Small intestine (tissue), 16 donors: ENCODE measurements at places on chromosomes 4 and X. TPM values are rescaled to one million over a fixed set of nuclear protein-coding genes. Genes with fewer than 3 reads are reported as not detected.

The SPANXD gene
- not detected for polyA plus RNA-seq

The HMX1 gene
- polyA plus RNA-seq: not detected

The PRSS12 gene
- 20.8 TPM for polyA plus RNA-seq

The EDA2R gene
- polyA plus RNA-seq: not detected

DNA sequence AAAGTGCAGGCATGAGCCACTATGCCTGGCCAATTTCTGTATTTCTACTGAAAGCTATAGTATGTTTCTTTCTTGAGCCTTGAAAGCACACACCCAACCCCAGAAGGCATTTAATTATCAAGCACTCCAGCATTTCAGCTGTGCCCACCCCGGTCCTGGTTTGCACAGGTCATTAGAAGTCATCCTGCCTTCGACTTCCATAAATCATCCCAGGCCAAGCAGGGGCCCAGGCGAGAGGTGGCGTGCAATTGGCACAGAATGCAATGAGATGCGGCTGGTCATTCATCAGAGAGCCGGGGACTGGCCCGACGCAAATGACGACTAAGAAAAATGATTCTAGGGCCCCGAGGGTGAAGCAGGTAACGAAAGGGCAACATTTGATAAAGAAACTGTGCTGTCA, 24.8 kb upstream of the CRMP1 start:
- no peaks in the 10 kb centered on the region for H3K36me3 ChIP-seq
- no peaks in the 10 kb centered on the region for H3K4me1 ChIP-seq
- no peak for DNase-seq

DNA sequence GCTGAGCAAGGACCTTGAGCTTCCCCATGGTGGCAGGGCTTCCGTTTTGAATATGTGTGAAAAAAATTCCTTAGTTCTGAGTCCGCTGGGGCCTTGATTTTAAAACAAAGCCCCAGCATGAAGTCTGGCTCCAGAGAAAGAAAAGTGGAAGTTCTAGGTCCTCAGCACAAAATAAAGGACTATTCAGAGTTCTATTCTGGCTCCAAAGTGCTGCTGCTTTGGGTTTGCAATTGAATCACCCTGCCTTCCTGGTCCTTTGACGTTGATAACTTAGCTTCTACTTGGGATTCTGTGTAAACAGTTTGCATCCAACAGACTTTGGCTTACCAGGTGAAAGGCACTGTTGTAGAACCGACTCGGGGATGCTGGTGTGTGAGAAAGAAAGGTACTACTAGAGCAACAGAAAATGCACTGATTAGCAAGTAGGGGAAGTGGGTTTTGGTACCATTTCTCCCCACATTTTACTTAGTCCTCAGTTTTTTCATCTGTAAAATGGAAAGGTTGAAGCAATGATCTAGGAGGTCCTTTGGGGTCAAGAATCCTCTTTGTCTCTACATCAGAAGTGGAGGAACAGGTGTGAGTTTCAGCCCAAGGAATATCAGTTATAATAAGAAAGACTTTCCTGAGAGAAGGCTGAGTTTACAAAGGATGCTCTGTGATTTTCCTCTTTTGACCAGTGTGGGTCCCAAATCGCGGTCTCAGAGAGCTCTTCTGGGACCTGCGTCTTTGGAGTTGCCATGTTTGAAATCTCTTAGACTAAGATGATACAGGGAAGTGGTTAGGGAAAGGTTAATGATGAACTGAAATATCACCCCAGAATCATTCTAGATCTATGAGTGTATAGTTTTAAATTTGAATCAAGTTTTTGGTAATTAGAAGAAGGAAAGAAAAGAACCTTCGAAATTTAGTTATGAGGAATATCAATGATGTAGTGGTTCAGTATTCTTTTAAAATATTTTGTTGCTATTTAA, 28.2 kb downstream of the IGFBP7 start:
- H3K36me3 ChIP-seq: no peaks in the 10 kb centered on the region
- H3K27me3 ChIP-seq: peaks cover 2% of the 10 kb centered on the region
- peak overlapping the region; percentile 53 for H3K27ac ChIP-seq
- no peak overlapping the region for H3K4me3 ChIP-seq
- DNase-seq: no peak
- no peaks in the 10 kb centered on the region for H3K4me1 ChIP-seq

- H3K4me1 ChIP-seq: no peaks in the 10 kb centered on the region
- no peaks in the 10 kb centered on the region for H3K36me3 ChIP-seq
- H3K4me3 ChIP-seq: no peak overlapping the region
Measured at GRCh38 chr4:33711826-33712225, 2532.5 kb downstream of the ARAP2 start.

DNA sequence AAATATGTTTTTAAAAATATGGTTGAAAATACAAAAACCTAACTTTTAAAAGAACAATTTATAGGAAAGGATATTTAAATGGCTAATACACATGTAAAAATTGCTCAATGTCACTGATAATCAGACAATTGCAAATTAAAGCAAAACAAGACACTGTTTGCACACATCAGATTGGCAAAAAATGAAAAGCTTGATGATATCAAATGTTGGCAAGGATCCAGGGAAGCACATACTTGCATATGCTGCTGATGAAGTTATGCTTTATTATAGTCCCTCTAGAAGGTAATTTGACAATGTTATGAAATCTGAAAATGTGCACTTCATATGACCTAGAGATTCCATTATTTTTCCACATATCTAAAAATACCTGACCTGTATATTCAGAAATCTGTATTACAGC, 45.7 kb upstream of the EPGN start:
- no peak overlapping the region for H3K4me3 ChIP-seq
- H3K4me1 ChIP-seq: no peaks in the 10 kb centered on the region
- H3K27ac ChIP-seq: no peak overlapping the region
- H3K27me3 ChIP-seq: no peaks in the 10 kb centered on the region
- H3K36me3 ChIP-seq: no peaks in the 10 kb centered on the region

- no peak for DNase-seq
- H3K27me3 ChIP-seq: no peaks in the 10 kb centered on the region
- no peak overlapping the region for H3K27ac ChIP-seq
- no peaks in the 10 kb centered on the region for H3K36me3 ChIP-seq
- H3K4me3 ChIP-seq: no peak overlapping the region
Measured at GRCh38 chr4:142369141-142369540, 477.0 kb downstream of the INPP4B start.

GRCh38 chr4:22910200-22910599, 217.5 kb downstream of the GBA3 start:
- DNase-seq: no peak
- no peaks in the 10 kb centered on the region for H3K36me3 ChIP-seq

DNA sequence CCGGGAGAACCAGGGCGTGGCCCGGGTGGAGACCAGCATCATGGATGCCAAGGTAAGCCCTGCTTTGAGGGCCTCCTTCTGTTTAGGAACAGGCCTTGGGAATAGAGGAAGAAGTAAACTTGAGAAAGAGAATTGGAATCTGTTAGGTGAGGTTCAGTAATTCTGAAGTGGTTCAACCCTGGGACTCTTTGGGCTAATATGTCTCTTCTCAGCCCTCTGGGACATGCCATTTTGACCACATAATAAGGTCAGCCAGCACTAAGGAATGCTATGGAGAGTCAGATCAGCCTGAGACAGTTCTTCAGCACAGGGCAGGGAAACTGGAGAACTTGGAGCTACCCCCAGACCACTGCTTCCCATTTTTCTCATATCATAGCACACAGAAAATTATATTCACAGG, 63.3 kb upstream of the PRPS1 start:
- H3K4me1 ChIP-seq: no peaks in the 10 kb centered on the region
- H3K4me3 ChIP-seq: no peak overlapping the region
- no peaks in the 10 kb centered on the region for H3K27me3 ChIP-seq

GRCh38 chr4:41532882-41533281, 5.1 kb upstream of the LIMCH1 start:
- no peak overlapping the region for H3K27ac ChIP-seq
- no peaks in the 10 kb centered on the region for H3K27me3 ChIP-seq
- DNase-seq: no peak
- H3K36me3 ChIP-seq: no peaks in the 10 kb centered on the region
- H3K4me3 ChIP-seq: no peak overlapping the region

GRCh38 chr4:145071560-145071959, 26.4 kb downstream of the ANAPC10 start:
- peaks cover 2% of the 10 kb centered on the region for H3K36me3 ChIP-seq
- no peak overlapping the region for H3K4me3 ChIP-seq
- H3K4me1 ChIP-seq: no peaks in the 10 kb centered on the region
- DNase-seq: no peak
- H3K27me3 ChIP-seq: no peaks in the 10 kb centered on the region
